ENCODE measurements at places on chromosomes 4 and X.
A peak's percentile ranks its signal among the peaks of the same experiment; 100 is the strongest.

DNA sequence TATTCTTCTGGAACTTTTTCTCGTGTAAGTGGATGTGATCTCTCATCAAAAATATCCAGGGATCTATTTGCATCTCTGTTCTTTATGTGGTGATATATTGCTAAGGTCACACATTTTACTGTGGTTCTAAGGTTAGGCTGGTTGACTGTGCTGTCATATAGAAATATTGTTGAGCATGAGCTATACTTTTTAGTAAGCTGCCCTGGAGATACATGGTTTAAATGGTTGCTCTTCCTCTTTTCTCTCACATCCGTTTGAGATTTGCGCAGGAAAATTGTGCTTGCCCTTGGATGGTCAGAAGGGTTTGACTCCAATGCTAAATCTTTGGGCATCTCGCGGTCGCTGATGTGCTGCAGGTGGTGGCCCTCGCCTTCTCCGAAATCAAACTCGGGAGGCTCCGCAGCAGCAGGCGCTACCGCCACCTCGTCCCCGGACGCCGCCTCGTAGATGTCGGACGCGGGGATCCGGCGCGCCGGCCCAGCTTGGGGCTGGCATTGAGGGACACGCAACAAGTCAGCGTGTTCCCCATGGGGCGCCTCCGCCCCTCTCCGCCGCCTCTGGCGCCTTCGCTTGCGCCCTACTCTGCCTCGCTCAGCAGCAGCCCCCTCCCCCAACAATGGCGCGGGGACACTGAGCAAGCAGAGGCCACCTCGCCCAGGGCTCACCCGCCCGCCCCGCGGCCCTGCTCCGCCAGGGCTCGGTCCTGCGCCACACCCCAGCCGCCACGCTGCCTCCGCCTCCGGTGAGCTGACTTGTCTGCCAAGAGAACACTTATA is 154.5 kb downstream of the MSN start:
- peak; percentile 15 for DNase-seq

GRCh38 chrX:95629737-95630136 is 1054.9 kb upstream of the DIAPH2 start:
- no peak for DNase-seq

- DNase-seq, result no peak
Measured at GRCh38 chrX:22126327-22126726, 94.2 kb downstream of the PHEX start.

DNA sequence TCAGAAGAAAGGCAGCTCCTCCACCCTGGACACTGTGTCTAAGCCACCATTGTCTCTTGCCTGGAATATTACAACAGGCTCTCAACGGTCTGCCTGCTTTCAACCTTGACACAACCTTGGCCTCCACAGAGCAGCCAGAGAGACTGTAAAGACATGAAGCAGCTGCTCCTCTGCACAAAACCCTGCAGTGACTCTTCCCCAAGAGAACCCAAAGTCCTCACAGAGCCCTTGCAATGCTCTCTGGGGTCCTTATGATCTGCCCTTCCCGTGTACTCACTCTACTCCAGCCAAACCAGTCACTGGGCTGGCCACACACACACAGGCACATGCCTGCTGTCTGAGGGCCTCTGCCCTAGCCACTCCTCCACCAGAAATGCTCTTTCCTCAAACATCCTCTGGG is 75.9 kb upstream of the CPEB2 start:
- no peak for DNase-seq

GRCh38 chrX:142671036-142671435 is 354.7 kb upstream of the SPANXN4 start:
- no peak for DNase-seq

DNA sequence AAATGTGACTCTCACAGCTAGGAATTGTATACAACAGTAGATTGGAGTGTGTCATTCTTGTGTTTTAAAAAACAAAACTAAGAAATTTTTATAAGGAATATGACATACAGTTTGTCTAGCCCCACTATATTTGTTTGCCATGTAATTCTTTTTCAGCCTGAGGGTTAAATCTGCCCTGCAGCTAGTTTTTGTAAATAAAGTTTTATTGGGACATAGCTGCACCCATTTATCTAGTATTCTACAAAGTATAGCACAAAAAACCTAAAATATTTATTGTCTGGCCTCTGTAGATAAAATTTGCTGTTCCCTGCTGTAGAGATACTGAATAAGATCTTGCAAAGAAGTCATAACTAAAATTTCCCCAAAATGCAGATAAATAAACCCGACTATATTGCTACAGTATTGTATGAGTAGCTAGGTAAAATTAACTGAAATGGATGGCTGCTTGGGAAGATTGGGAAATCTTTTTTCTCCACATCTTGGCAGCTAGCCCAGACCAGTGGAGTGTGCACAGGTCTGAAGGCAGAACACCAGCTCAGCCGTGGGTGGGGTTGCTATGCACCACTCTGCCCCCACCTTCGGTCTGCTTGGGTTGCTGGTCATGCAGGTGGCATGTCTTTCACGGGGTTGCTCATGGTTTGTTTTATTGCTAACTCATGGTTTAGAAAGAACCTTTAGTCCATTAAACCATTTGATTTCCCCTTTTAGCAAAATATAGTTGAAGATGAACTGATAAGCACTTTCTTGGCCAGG is 127.9 kb downstream of the KLHL8 start:
- DNase-seq, result no peak

- DNase-seq, result no peak
Measured at GRCh38 chr4:123930996-123931395, 534.4 kb downstream of the SPRY1 start.

DNA sequence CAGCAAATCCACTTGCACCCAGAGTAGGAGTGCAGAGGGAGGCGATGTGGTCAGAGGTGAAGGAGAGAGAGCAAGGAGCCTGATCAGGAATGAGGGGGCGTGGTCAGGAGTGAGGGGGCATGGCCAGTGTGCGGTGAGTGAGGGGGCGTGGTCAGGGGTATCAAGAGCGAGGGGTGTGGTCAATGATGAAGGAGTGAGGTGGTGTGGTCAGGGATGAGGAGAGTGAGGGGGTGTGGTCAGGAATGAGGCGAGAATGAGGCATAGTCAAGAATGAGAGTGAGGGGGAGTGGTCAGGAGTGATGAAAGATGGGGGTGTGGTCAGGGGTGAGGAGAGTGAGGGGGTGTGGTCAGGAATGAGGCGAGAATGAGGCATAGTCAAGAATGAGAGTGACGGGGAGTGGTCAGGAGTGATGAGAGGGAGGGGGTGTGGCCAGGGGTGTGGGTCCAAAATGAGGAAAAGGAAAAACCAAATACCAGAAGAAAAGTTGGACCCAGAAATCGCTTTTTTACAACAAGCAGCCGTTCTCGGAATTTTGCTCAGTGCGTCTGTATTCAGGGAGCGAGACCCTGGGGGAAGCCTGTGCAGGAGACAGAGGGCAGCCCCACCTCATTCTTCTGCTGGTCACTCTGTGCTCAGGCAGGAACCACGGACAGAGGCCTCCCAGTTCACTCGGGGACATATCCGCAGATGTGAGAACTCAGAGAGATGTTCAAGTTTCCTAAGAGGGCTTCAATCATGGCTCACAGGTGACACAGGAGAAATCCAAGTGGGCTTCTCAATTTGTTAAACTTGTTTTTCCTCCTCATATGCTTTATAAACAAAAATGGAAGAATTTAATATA is 47.5 kb downstream of the MAGEA1 start:
- no peak for DNase-seq

DNA sequence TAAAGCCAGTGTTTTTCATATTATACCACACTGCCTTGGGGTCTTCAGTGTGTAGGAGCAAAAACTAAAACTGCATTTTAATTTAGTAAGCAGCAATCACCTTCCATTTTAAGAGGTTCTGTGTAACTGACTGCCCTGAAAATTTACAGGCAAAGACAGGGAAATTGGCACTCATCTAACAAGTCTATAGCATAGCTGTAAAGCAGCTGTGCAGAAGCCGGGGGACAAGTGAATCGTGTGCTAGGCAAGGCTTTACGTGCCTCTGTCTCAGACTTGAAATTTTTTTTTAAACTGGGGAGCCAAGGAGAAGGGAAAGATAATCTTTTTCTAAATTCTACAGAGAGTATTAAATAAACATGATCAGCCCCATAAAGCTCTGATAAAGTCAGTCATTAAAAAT is 39.7 kb downstream of the TSPAN5 start:
- no peak for DNase-seq

- no peak for DNase-seq
Measured at GRCh38 chr4:151569650-151570049, 160.7 kb downstream of the FHIP1A start.

Measured in stimulated activated naive CD4-positive, alpha-beta T cell treated with Interleukin-2 at 50 U/mL for 16 hours (primary cell).